Stimulated activated CD4-positive, alpha-beta T cell treated with anti-CD3 and anti-CD28 coated beads, Interleukin-1b, Interleukin-23, amount 100 ng/mL, for 1 hour (primary cell): ENCODE measurements at places on chromosomes 5 and 9.

DNA sequence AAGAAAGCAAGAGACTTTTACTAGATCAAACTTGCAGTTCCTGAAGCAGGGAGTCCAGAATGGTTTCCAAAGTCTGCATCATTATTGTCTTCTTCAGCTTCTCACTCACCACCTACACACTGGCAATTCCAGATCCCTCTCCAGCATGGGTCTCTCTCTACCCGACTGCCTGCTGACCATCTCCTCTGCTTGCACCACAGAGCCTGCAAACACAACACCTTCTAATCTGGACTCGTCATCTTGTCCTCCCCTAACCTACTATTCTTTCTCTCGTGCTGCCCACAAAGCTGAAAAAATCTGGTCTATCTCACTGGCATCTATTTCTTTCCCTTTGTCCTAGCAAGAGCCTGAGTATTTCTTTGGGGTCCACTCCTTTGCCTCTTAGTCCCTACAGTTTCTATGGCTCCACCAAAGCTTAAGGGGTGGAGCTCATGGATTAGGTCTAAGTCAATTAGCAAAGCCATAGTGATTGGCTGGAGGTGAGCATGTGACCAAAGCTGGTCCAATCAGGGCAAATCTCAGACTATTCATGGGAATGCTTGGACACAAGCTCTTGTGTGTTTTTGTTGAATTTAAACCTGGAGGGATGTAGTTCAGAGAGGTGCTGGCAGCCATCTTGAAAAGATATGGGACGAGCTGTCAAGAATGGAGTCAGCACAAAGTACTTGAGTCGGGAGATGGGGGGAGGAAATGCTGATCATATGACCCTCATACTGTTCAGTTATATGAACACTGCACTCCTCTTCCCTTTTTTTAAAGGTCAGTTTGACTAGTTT, 63.5 kb downstream of the GALNT12 start:
- DNase-seq: no peak

DNA sequence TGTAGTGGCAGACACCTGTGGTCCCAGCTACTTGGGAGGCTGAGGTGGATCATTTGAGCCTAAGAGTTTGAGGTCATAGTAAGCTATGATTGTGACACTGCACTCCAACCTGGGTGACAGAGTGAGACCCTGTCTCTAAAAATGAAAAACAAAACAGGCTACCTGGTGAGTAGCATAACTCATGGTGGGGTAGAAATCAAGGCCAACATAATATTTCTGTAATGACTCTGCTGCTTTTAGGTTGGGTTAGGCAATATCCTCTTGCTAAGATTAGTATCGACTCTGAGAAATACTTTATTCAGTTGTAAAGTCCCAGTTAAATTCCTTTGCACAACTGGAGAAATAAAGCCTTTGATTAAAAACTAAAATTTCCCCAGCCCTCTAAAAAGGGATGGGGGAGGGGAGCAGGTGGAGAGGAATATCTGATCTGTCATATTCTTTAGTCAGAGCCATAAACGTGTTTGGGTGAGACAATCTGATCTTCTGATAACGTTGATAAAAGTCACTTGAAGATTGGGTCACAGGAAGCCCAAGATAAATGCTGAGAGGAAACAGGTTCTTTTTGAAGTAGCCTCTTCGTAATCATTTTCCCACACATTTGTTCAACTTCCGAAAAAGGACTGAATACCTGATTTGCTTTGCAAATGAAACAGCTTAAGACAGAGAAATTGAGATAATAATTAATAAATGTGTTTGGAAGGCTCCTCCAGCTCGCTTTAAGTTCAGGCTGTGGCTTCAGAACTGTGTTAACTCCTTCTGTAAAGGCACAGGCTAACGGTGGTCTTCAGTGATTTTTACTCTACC, 14.9 kb downstream of the IL4 start:
- no peak for DNase-seq

- DNase-seq: no peak
Observed at GRCh38 chr5:39049315-39049714, 24.9 kb downstream of the RICTOR start.

DNA sequence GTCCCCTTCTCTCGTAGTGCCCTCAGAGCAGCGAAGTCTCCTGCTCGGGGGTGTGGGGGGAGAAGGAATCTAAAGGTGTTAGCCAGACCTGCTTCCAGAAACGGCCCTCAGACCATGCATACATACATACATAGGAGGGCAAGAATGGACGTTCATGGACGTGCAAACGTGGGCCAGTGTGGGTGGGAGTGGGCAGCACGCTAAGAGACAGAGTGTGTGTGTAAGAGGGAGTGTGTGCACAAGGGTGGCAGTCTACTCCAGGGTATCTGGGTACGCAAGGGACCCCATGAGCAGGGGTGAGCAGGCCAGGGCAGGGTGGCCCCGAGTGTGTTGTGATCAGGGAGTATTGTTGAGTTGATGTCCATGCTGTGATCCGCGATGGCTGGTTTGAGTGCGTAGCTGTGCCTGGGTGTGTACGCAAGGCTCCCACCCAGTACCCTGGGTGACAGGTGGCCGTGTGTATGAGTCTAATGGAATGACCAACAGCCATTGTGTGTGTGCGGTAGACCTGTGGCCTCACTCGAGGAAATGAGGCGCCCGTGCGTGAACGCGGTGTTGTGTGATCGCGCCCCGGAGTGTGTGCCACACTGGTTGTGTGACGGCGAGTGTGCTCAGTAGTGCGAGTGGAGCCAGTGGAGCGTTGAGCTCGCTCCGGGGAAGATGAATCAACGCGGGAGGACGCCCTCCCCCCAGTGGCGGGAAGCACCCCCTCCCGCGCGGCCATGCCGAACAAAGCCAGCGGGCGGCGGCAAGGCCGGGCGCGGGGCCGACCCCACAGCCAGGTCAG, 826 bp downstream of the GPRIN1 start:
- DNase-seq: no peak

- no peak for DNase-seq
Observed at GRCh38 chr5:35939639-35940038, 1.2 kb upstream of the CAPSL start.
